A375 (cell line): ENCODE measurements at places on chromosomes 3 and 15. TPM values are rescaled to one million over a fixed set of nuclear protein-coding genes. Genes with fewer than 3 reads are reported as not detected.

The CCR9 gene
- not detected in 2 replicates for total RNA-seq

The GRIP2 gene
- 0.05 and 3.7 TPM in 2 replicates for total RNA-seq

The ZNF620 gene
- 1.2 and 1.8 TPM in 2 replicates for total RNA-seq

The CACNA1D gene
- 1.6 and 4.3 TPM in 2 replicates for total RNA-seq

The ROPN1B gene
- total RNA-seq: 7.4 and 8.2 TPM in 2 replicates

The ITIH3 gene
- total RNA-seq: 0.05 TPM in 1 of 2 replicates, not detected in the other

The IQCF5 gene
- not detected in 2 replicates for total RNA-seq

The RBP2 gene
- total RNA-seq: not detected in 2 replicates

The ZNF502 gene
- 1.1 and 3.0 TPM in 2 replicates for total RNA-seq

The WDR82 gene
- 31.2 and 32.3 TPM in 2 replicates for total RNA-seq

The HDAC11 gene
- 5.6 and 7.2 TPM in 2 replicates for total RNA-seq

The SLC25A20 gene
- total RNA-seq: 14.3 and 19.3 TPM in 2 replicates

The EOMES gene
- 0.11 and 0.50 TPM in 2 replicates for total RNA-seq

The DGKG gene
- total RNA-seq: 5.4 TPM in 2 replicates

The TF gene
- total RNA-seq: 0.74 and 1.1 TPM in 2 replicates

The NEK10 gene
- total RNA-seq: 1.1 and 1.9 TPM in 2 replicates

The UBE2E2 gene
- 23.3 and 24.4 TPM in 2 replicates for total RNA-seq

The ROPN1 gene
- 3.0 and 3.6 TPM in 2 replicates for total RNA-seq

The P2RY12 gene
- not detected in 2 replicates for total RNA-seq

The SUCLG2 gene
- 72.7 and 79.8 TPM in 2 replicates for total RNA-seq

The ASTE1 gene
- 4.5 and 5.5 TPM in 2 replicates for total RNA-seq

The ADAMTS7 gene
- total RNA-seq: 2.0 and 2.3 TPM in 2 replicates

The TNFSF10 gene
- not detected in 2 replicates for total RNA-seq

The NUTM1 gene
- not detected in 2 replicates for total RNA-seq

The CHST2 gene
- total RNA-seq: 1.2 and 1.6 TPM in 2 replicates

The RAB6B gene
- 0.41 and 1.9 TPM in 2 replicates for total RNA-seq

The DUOXA1 gene
- not detected in 2 replicates for total RNA-seq

The MOBP gene
- total RNA-seq: not detected in 2 replicates

The DPP8 gene
- 28.9 and 38.4 TPM in 2 replicates for total RNA-seq

The SMCO1 gene
- not detected in 2 replicates for total RNA-seq

The PIK3R4 gene
- total RNA-seq: 28.4 and 44.6 TPM in 2 replicates

The SLC38A3 gene
- total RNA-seq: 0.34 and 0.53 TPM in 2 replicates

The CSTA gene
- total RNA-seq: not detected in 2 replicates

The LEKR1 gene
- total RNA-seq: 0.80 and 1.2 TPM in 2 replicates

The SLC22A14 gene
- 0.29 TPM in 1 of 2 replicates, not detected in the other for total RNA-seq

The FAM162A gene
- 28.5 and 50.6 TPM in 2 replicates for total RNA-seq

The STAB1 gene
- 0.15 TPM in 1 of 2 replicates, not detected in the other for total RNA-seq

The GOLGA6A gene
- 2.4 TPM in 1 of 2 replicates, not detected in the other for total RNA-seq

The GRAMD1C gene
- 5.2 and 6.4 TPM in 2 replicates for total RNA-seq

The CHL1 gene
- total RNA-seq: 0.04 and 0.13 TPM in 2 replicates

The SLC12A8 gene
- total RNA-seq: 1.2 and 2.6 TPM in 2 replicates

The EFL1 gene
- 29.2 and 32.1 TPM in 2 replicates for total RNA-seq
